ENCODE measurements at places on chromosomes 4 and X.

GRCh38 chrX:53089224-53089842 lies 4.6 kb upstream of the KANTR start:
- peak; percentile 55 for DNase-seq

DNA sequence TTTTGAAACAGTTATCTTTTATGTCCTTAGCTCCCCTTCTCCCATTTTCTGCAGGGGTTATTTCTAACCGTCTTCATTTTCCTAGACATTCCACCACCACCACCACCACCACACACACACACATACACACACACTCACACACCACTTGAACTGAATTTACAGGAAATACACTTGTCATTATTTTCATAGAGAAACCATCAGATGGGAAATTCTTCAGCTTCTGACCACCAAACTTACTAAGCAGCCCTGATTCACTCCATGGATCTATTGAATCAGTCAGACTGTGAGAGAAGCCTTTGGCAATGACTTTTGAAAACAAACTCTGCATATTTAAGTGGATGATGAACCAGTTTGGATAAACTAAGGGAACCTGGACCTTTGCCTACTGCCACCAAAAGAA lies 210.1 kb upstream of the NHS start:
- no peak for DNase-seq

DNA sequence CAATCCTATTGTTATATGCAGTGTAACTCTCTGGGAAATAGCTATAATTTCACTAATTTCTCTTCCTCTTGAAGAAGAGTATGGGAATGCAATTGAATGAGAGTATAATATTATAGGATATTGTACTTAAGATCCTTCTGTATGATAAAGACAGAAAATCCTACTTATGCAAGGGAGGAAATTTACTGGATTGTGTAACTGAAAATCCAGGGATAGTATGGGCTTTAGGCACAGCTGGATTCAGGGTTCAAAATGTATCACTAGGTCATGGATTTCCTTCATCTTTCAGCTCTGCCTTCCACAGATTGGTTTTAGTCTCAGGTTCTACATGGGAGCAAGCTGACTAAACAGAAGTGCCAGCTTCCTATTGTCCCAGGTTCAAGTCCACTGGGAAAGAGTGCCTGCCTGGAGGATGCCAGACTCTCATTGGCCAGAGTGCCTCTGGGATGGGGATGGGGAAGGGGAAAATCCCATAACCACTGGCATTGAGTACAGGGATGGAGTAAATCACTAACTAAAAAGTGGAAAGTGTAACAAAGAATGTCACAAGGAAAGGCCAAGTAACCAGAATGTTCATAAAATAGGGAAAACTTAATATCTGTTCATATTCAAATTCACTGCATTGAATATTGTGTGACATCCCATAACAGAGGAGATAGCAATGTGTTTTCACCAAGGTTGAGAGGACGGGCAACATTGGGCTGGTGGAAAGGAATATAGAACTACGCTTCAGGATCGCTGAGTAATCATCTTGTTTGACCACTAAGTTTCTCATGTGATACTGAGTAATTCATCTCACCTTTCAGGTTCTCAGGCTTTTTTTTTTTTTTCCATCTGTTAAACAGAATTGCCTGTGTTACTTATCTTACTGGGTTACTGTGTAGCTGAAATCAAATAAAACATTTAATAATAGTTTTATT lies 75.7 kb downstream of the ANXA3 start:
- DNase-seq, result peak; percentile 37

DNA sequence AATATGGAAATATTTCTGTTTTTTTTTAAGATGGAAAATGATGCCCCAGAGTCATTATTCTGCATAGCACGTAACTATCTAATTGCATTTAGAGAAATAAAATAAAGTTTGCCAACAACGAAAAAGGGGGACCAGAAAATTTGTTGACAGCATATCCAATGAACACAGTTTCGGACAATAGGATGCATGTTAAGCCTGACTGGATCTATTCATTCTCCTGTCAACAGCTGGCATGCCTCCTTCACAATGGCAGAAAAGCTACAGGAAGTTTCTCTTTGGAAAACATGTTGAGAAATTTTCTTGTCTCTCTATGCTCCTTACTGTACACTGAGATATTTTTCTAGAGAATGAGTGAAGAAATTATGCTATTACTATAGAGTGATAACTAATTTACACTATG lies 262.5 kb downstream of the GRID2 start:
- DNase-seq, result no peak

DNA sequence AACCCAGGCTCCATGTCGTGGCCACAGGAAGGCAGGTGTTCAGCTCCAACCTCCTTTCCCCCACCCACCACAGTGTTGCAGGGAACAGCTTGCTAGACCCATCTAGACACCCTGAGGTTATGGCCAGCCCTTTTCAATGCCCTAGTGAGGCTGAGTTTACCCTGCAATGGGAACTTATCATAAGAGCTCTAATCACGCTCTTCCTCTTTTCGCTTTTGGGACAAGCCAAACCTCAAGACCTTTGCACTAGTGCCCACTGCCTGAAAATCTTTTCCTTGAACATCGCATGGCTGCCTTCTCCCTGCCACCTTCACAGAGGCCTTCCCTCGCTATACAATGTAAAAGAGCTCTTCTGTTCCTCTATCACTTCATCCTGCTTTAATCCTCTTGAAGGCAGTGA lies 2.4 kb upstream of the FGFBP2 start:
- no peak for DNase-seq

GRCh38 chr4:184802697-184803015 lies 23.1 kb downstream of the ACSL1 start:
- DNase-seq, result no peak

GRCh38 chr4:105895583-105896460 lies 551 bp downstream of the NPNT start:
- peak; percentile 44 for DNase-seq

- DNase-seq, result no peak
Observed at GRCh38 chr4:74061430-74061829, 22.9 kb upstream of the CXCL3 start.

DNA sequence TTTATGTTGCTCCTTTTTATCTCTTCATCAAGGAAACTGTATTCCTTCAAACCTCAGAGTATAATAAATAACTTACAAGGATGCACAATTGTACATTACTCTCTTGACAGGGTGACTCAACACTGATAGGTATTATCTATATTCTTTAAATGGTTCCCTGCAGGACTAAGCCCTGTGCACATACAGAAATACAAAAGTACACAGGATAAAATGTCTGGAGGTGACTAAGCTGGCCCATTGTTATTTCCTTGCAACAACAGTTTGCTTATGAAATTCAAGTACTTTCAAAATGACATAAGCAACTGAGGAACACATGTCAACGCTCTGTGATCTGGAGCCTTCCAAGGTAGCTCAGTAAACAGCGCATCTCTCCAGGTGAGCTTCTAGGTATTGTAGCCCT lies 83.8 kb upstream of the RPL34 start:
- DNase-seq, result no peak

DNA sequence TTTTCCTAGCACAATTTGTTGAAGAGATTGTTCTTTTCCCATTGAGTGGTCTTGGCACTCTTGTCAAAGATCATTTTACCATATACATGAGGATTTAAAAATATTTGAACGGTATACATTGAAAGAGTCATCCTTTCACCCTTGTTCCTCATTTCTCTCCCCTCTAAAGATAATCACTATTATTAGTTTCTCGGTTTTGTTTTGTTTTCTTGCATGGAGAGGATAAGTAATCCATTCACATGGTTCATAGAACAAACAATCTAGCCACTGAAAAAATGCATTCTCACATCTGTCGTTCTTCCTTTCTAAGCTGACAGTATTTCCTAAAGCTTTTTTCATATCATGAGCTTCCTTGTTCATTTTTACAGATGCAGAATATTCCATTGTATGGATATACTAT lies 39.2 kb upstream of the MSMO1 start:
- no peak for DNase-seq

DNA sequence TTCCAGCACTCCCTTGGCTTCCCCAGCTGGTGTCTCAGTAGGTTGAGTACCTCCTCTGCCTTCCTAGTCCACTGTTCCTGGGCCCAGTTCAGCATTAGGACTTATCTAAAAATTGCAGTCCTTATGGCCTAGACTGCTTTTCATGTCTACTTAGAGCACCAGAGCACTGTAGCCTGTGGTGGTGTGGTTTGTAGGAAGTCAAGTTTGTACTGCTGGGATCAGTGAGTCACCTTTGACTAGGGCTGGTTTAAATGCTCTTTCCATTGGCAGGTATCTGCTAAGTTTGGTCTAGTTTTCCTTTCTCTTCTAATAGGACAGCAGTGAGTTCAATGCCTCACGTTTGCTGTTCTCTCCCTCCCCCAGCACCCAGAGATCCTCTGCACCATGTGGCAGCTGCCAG lies 233.6 kb upstream of the WDFY3 start:
- DNase-seq, result no peak

DNA sequence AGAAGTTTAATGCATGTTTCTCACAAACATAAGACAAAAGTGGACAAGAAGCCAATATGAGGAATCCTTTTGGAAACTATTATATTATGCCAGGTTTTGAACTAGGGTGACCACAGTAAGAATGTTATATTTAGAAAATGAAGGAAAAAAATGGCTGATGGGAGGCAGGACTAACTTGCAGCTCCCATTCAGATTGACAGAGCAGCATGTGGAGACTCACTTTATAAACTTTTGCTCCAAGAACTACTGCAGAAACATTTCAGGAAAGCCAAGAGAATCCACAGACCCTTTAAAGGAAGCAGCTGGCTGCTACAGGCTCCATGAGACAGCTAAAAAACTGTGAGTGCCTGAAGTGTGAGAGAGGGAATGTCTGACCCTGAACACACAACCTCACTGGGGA lies 738.6 kb upstream of the GRIA3 start:
- DNase-seq, result no peak

DNA sequence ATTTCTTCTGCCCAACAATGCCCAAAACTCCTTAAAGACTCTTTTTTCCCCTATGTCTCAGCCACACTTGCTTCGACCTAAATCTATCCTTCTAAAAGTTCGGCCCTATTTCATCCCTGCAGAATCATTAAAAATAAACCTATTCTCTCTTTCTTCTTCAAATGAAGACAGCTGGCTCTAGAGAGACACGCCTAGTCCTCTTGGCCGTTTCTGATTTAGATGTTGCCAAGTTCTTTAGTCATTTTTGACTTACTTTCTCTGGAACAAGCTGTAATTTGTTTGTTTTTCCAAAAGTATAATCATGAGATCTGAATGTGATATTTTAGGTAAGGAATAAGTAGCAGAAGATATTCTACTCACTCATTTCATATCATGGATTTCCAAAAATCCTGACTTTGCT lies 211.6 kb downstream of the CENPC start:
- no peak for DNase-seq

DNA sequence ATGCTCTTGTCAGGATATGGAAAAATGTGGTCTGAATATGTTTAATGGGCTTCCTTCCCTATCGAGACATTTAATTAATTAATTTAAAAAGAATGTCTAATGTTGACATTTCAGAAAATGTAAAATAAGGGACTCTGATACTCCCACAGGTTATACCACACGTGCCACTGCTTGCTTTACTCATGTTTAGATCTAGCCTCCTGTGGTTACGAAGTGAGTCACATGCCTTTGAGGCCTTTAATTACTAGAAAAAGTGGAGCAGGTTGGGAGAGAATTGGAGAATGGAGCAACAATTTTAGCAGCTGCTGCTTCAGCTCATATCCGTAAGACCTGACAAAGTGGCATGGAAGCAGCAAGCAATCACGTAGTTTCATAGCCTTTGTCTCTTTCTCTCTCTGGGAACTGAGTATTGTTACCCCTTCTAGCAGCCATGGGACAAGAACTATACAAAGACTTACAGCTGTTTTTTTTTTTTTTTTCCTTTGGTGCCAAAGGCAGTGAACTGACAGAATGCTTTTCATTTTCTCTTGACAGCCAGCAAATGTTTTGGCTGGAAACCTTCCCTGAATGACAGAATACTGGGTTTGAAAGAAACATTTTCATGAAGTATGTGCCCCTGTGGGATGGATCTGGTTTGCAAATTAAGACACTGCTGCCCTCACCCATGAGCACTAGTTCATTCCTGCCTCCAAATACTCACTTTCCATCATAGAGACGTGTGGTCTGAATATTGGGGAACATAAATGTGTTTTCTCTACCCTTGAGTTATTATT lies 355.1 kb upstream of the PABPC5 start:
- DNase-seq, result no peak

- DNase-seq, result no peak
Observed at GRCh38 chr4:184590196-184590595, 59.1 kb downstream of the CASP3 start.

GRCh38 chr4:1199556-1200331 lies 27.4 kb upstream of the SPON2 start:
- DNase-seq, result no peak

GRCh38 chrX:68853665-68854251 lies 24.9 kb downstream of the EFNB1 start:
- DNase-seq, result no peak

DNA sequence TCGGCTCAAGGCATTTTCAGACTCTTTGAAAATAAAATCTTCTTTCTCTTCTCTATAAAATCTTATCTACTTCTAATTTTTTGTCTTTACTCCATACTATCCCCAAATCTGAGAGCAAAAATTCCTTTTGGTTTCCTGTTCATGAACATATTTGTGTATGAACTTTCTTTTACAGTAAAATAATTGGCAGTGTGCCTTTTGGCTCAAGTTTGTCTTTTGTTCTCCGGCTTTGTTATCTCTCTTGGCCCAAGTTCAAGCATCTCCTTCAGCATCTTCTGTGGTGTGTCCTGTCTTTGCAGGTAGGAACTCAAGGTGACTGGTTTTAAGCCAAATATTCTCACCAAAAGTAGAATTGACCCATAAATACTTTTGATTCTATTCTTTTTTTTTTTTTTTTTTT lies 276.6 kb upstream of the FAT1 start:
- DNase-seq, result no peak

GRCh38 chr4:64146030-64146429 lies 263.2 kb downstream of the TECRL start:
- DNase-seq, result no peak

DNA sequence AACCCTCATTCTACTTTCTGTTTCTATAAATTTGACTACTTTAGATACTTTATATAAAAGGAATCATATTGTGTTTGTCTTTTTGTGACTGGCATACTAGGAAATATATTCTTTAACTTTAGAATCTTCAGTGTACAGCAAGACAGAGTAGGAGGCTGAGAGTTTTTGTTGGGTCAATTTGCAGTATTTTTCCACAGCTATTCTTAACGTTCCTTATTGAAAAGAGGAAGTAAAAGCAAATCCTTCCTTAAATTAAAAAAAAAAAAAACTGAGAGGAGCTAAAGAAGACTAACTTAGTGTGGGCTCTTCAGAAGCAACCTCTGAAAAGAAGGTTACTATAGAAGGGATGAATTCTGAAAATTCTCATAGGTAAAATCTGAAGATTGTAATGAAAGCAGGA lies 1194.6 kb downstream of the ADGRL3 start:
- DNase-seq, result no peak
